ENCODE measurements at places on chromosomes 4 and X.

DNA sequence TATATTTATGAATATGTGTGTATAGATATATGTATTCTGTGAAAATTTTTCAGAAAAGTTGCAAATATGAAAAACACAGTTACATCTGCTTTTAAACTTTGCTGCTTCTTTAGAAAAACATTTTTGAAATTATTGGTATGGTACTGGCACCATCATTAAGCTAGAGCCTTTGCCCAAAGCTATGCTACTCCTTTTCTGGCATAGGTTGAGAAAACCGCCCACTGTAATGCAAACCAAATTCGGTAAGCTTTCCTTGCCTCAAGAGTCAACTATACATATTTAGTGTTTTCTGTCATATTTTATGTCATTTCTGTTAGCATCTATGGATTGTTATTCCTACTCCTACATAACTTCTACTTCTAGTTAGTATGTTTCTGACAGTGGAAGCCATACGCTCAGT lies 50.7 kb downstream of the ANTXR2 start:
- no peak for DNase-seq

DNA sequence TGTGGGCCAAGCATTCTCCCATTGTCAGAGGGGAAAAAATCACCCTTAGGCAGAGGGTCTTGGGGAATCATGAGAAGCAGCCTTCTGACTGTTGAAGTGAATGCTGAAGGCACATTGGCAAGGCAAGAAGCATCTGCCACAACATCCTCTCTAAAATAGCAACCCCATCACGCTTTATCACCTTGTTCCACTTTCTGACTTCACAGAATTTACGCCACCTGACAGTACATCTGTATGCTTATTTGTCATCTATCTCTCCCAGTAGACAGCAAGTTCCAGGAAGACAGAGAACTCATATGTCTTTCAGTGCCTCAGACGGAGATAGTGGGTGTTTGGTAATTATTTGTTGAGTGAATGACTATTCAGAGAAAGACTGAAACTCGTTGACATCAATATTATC lies 68.4 kb upstream of the SCML1 start:
- DNase-seq = no peak

- DNase-seq = no peak
These were observed 18.3 kb upstream of the STX18 start for GRCh38 chr4:4560136-4560535.

GRCh38 chrX:136477026-136477425 lies 10.7 kb upstream of the BRS3 start:
- DNase-seq = no peak

- DNase-seq = no peak
These were observed 32.5 kb downstream of the SLC10A6 start for GRCh38 chr4:86816501-86817273.

GRCh38 chr4:155539746-155540145 lies 126.9 kb upstream of the GUCY1A1 start:
- DNase-seq = no peak

- no peak for DNase-seq
These were observed 94.5 kb upstream of the GC start for GRCh38 chr4:71878376-71878775.

- no peak for DNase-seq
These were observed 15.3 kb downstream of the SMIM20 start for GRCh38 chr4:25929298-25929686.

GRCh38 chr4:171334549-171334948 lies 478.7 kb upstream of the GALNTL6 start:
- DNase-seq = no peak

- peak; percentile 45 for DNase-seq
These were observed 60.7 kb upstream of the ABCG2 start for GRCh38 chr4:88219099-88219498.

DNA sequence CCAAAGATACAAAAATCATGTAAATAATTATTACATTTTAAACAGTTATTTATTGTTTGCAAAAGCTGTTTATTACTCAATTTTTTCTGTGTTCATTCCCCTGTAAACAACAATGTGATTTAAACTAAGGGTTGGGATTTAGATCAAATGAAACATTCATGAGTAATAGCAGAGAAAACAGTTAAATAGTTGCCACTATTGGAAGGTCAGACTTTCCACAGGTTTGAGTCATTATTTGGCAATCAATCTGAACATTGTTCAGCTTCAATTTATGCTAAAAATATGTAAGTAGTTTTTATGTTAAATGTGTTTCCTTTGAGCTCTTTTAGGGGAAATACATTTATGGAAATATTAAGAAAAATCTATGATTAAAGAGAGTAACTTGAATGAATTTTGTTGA lies 144.9 kb downstream of the STIM2 start:
- DNase-seq = no peak

- DNase-seq = no peak
These were observed 20.0 kb upstream of the TMEM128 start for GRCh38 chr4:4267981-4268380.

DNA sequence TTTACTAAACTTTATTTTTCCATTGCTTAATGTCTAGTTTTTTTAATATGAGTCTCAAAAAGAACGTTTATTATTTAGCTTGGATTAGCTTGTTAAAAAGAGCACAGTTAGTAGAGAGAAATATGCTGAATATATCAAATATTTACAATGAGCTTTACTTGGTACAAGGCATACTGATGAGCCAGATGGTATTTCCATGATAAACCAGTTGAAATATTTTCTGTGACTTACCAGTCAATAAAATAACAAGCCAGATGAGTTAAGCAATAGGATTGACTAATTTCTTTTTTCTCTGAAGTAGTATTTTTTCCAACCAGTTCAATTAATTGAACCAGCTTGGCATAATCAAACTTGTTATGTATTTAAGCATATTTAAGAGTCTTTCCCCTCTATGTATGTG lies 134.1 kb downstream of the KLHL34 start:
- no peak for DNase-seq

- DNase-seq = no peak
These were observed 138.4 kb downstream of the CPE start for GRCh38 chr4:165517216-165517615.

DNA sequence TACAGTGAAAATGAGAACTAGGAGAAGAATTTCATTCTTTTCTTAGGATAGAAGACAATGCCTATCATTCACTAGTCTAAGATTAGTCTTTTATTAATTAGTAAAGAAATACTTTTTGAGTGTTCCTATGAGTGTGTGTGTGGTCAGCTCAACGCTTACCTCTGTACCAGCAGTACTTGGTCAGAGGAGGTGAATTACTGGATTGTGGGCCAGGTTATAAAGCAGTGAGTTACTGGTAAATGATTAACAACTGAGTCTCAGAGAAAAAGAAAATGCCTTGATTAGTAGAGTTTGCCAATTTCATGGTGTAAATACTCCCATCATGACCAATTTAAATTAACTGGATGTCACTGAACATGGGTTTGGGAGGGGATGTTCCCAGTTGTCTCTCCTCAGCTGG lies 444.6 kb downstream of the STIM2 start:
- no peak for DNase-seq

DNA sequence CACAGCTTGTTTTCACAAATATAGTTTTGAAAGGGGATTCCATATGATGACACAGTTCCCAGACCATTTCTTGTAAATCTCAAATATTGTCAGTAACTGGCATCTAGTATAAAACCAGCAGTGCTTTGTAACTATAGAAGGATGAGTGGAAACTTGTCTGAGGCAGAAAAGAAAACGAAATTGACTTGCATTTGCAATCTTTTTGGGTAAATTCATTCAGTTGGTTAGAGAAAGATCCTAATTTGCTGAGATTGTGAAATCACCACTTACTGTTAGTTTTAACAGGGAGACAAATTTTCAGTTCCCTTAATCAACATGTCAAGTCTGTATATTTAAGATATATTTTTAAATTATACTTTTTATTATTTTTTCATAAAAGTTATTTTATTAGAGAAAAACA lies 71.5 kb upstream of the VEGFC start:
- no peak for DNase-seq

DNA sequence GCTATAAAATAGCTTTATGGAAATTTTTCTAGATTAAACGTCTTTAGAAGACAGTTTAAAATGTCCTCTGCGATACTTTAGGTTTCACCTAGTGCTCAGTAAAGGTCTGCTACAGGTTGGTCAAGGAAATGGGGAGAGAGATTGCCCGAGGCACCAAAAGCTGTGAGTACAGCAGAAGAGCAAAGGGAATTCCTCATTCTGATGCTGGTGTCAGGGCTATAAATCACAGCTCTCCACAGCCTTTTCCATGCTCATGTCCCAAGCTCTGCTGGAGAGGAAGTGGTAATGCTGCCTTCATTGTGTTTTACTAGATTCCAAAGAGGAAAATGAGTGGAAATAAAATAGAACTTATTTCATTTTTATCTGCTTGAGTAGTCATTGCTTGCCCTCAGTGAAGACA lies 2060.4 kb downstream of the ARAP2 start:
- no peak for DNase-seq

DNA sequence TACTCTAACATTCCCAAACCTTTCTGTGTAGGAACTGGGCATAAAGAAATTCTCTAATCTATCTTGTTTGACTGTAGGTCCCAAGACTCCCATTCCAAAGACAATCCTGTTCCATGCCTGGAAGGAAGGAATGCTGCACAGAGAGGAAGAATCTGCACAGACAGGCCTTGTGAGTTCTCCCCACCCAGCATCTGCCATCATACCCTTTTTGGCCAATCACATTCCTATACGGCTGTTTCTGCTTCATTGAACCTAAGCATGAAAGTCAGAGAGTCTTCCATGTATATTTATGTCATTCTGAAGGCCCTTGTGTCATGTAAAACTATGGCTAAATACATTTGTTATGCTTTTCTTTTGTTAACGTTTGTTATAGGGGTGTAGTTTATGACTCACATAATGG lies 667.7 kb upstream of the IGFBP7 start:
- DNase-seq = no peak

GRCh38 chr4:122831515-122832196 lies 5.0 kb downstream of the FGF2 start:
- DNase-seq = no peak

GRCh38 chr4:722169-722725 lies 16.6 kb downstream of the PCGF3 start:
- no peak for DNase-seq

DNA sequence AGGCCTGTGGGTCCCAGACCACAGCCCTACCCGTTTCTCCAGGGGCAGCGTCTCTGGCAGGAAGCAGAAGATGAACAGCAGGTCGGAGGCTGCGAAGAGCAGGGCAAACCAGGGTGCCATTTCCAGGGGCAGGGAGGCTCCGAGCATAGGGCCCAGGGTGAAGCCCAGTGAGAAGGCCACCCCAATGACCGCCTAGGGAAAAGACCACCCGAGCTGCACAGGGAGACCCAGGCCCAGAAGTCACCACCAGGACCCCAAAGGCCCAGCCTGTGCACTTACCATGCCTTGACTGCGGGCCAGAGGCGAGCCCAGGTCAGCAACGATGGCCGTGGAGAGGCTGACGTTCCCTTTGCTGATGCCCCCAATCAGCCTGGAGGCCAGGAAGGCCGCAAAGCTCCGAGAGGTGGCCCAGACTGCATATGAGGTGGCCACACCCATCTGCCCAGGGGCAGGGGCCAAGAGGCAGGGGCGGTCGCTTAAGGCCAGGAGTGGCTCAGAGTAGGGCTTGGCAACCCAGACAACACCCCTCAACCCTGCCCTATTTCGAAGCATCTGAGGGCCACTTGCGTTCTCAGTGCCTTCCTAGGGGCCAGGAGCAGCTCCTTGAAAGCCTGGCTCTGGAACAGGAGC lies 30.8 kb downstream of the NOP14 start:
- no peak for DNase-seq

DNA sequence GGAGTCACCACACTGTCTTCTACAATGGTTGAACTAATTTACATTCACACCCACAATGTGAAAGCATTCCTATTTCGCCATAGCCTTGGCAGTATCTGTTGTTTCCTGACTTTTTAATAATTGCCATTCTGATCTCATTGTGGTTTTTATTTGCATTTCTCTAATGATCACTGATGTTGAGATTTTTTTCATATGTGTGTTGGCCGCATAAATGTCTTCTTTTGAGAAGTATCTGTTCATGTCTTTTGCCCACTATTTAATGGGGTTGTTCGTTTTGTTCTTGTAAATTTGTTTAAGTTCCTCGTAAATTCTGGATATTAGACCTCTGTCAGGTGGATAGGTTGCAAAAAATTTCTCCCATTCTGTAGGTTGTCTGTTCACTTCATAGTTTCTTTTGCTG lies 519.1 kb downstream of the STPG2 start:
- DNase-seq = no peak

DNA sequence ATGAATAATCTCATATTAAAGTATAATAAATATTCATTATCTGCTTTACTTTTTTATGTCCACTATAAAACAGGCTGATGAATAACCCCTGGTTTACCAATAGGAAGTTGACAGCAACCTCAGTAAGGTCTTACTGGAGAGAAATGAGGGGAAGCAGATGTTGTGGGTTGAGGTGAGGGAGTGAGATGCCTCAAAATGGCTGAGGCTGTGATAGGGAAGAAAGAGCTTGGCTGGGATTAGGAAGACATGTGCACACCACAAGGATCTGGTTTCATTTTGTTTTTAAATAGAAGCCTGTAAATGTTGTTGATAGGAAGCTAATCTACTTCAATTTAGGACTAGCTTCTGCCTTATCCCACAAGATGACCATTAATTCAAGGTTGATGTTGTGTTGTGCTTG lies 14.4 kb upstream of the CYBB start:
- no peak for DNase-seq

- DNase-seq = no peak
These were observed 48.3 kb upstream of the CD99 start for GRCh38 chrX:2642791-2643190.

DNA sequence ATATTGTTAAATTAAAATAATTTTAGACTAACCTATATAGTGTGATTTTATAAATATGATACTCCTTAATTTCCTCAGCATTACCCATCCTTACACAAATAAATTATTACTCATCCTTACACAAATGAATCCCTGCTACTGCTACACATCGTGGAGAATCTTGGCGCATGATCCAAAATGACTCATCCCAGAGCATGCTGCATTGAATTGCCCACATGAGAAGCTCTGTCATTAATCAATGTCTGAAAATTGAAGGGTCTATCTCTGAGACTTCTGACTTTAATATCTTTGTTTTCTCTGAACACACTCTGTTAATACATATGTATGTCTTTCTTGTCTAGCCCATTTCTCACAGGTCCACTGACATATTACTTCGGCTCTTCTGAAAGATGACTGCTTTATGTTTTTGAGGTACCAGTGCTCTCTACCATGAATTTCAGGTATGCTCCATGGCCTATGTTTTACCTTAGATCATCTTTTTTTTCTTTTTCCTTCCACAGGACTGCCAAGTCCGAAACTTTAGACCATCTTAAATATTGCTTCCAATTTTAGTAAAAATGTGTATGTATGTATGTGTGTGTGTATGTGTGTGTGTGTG lies 15.7 kb upstream of the DUSP21 start:
- no peak for DNase-seq

DNA sequence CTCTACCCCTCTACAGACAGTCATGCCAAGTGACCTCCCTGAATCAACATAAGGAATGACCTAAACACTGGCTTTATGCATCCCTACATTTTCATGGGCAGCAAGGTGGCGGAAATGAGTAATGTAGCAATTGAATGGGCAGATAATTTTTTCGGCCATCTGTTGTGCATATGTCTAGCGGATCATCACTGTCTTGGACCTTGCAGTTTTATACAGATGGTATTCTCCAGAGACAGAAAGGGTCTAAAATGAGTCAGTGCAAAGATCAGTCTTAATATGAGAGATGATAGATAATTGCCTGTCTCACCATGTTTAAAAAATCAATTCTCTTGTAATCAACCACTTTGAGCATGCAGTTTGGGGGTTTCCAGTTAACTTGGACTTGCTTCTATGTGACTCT lies 177.3 kb upstream of the DKK2 start:
- no peak for DNase-seq

- no peak for DNase-seq
These were observed 55.1 kb downstream of the SPATA18 start for GRCh38 chr4:52106191-52106590.

All from GM20000 (cell line).